ENCODE measurements at places on chromosomes 16 and 17.

DNA sequence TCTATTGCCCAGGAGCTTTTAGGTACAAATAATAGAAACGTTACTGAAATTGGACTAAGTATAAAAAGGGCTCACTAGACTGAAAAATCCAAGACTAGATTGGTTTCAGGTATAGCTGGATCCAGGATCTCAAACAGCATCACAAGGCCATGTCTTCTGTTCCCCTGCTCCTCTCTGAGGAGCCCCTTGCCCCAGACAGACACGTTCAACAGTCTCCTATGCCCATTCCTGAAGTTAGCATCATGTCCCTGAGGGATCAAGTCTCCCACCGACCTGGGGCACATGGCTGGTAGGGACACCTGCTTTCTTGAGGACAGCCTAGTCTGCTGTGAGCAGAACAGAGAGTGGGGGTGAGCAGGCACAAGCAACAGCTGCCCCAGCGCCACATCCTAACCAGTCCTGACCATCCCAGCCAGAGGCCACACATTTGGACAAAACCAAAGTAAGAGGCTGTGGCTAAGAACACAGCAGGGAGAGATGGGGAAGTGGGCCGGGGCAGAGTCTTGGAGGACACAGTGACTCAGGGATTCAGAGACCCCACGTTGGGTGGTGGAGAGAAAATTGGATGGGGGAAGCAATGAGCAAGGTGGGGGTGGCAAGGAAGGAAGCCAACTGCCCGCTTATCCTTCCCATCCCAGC lies 10.5 kb upstream of the MMP2 start:
- DNase-seq, result no peak

- DNase-seq, result no peak
Observed at GRCh38 chr16:873889-874288, 73.4 kb upstream of the GNG13 start.

DNA sequence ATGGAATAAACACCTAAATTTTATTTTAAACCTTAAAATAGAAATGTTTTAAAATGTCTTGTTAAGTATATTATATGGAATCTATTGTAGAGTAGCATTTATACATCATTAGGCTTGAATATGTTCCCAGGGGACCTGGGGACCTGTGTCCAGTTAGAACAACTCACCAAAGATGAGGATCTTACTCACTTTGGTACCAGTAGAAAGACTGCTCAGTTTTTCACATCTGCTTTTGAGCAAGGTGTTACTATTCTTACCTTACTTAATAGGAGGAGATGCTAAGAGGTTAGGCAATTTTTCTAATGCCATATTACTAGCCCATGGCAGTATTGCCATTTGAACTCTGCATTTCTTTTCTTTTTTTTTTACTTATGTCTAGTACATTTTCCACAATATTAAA lies 14.7 kb downstream of the STXBP4 start:
- DNase-seq, result no peak

DNA sequence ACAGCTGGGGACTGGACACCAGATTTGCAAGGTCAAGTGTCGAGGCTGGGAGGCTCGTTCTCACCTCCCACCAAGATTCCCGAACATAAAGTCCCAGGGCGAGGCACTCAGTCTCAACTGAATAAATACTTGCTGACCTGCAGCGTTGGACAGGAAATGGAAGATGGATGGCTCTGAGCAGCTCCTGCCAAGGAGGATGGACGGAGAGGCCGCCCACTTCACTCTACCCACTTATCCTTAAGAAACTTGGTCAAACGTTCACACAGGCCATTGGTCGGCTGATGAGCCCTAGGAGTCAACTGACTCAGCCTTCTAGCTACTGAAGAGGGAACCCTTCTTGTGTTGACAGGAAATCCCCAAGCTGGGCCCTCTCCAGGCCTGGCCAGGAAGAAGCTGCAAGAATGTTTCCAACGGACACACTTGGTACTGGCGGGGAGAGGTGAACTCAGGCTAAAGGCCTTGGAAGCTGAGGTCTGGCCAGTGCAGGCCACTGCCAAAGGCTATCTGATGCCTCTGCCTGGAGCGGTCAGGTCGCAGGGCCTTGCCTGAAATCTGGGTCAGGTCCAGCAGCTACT lies 50.0 kb downstream of the VAC14 start:
- DNase-seq, result no peak

GRCh38 chr17:81203136-81203535 lies 19.6 kb downstream of the CEP131 start:
- no peak for DNase-seq

GRCh38 chr17:64785011-64785421 lies 122.9 kb upstream of the SMURF2 start:
- DNase-seq, result no peak

- DNase-seq, result no peak
Observed at GRCh38 chr17:7336240-7337175, at the start of gene ACAP1. TSS of gene ACAP1 (plus strand) at chr17:7336529. CDS start at chr17:7336735, 206 bp downstream.

GRCh38 chr17:41065829-41066624 lies at the start of gene KRTAP2-4:
TSS of gene KRTAP2-4 (minus strand) at chr17:41065879. CDS start at chr17:41065845, 34 bp downstream.
- no peak for DNase-seq

DNA sequence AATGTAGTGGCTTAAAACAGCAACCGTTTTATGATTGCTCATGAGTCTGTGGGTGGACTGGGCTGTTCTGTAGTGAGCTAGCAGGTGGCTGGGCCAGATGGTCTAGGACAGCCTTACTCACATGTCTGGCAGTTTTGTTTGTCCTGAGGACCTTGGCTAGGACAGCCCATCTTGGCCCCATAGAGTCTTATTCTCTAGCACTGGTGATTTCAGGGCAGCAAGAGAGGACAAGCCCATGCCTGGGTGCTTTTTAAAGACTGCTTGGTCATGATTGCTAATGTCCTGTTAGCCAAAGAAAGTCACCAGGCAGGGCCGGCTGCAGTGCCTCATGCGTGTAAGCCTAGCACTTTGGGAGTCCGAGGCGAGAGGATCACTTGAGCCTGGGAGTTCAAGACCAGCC lies 139.8 kb downstream of the KATNIP start:
- DNase-seq, result no peak

DNA sequence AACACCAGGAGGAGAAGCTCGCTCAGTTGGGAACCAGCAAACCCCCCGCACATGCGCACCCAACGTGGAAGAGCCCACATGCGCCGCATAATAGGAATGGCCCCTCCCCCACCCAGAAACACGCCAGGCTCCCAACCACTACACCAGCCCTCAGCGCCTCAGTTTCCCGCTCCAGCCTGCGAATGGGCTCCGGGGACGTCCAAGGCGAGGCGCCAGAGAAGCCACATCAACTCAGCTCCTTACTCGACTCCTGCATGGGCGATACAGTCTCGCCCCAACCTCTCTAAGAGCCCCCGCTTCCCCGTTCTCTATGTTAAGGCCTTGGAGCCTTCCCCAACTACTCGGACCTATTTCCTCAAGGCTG lies 504 bp downstream of the SRSF1 start:
- DNase-seq, result peak; percentile 65

GRCh38 chr17:42112552-42113176 lies at the start of gene DHX58:
TSS of gene DHX58 (minus strand) at chr17:42112714. CDS start at chr17:42111892, 822 bp downstream.
- DNase-seq, result peak; percentile 51

DNA sequence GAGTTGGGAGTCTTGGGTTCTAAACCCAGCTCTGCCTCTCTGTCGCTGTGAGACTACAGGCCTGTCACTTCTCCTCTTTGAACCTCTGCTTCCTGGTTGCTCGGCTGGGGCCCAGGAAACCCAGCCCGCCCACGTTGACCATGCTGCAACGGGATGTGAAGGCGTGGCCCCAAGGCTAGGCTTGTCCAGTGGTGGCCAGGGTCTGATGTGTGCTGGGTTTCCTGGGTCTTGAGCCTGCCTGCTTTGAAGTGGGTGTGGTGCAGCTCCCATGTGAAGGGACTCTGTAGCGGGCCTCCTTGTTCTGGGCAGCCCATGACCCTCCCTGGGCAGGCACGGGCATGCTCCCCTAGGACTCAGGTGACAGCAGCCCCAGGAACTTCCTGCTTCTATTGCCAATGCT lies 82.3 kb downstream of the SDR42E1 start:
- no peak for DNase-seq

DNA sequence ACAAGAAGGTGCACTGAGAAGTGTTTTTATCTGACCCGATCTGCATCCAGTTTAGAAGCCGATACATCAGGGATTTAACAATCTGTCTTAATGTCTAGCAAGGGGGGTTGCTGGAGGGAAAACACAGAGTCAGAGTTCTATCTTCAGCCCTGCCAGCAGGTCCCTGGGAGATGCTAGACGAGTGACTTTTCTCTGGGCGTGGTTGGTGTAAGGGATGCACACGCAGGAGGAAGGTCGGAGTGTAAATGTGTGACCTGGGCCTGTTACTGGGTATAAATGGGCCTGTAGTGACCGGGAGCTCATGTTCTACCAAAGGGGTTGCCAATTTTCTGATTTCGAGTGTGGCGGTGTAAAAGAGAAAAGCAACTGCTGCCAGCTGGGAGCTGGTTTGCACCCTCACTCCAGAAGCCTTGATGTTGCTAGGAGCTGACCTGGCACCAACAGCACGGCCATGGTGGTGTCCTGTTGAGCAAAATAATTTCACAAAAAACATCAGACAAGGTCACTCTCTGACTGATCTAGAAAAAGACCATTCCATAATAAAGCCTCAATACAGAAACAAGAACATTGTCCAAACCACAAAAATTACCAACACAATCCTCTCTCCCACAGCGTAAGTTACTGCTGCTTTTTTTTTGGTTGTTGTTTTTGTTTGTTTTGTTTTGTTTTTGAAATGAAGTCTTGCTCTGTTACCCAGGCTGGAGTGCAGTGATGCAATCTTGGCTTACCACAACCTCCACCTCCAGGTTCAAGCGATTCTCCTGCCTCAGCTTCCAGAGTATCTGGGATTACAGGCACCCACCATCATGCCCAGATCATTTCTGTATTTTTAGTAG lies 1.3 kb upstream of the KCTD13 start:
- DNase-seq, result peak; percentile 60

GRCh38 chr16:12271006-12271405 lies 294.5 kb downstream of the SNX29 start:
- DNase-seq, result peak; percentile 35

GRCh38 chr16:10522966-10523365 lies 57.4 kb downstream of the EMP2 start:
- DNase-seq, result no peak

DNA sequence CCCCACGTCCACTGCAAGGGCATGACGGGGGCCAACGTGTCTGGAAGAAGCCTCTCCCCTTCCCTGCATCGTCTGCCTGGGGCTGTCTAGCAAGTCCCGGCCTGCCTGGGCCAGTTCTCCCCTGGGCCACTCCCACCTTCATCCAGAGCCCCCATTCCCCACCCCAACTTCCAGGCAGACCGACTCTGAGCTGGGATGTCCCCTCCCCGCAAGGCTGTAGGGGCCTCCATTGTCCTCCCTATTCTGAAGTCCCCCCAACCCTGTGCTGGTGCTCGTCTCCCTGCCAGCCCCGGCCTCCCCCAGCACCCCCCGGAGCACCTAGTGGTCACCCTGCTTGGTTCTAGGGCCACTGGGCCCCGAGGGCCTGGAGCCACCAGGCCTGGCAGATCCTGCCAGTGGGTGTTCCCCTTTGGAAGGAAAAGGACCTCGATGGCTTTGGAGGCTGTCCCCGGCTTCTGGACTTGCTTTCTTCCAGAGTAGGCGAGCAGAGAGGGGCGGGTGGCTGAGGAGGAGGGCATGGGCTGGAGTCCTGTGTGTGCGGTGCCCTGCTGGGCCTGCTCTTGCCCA lies 4.8 kb downstream of the GLIS2 start:
- no peak for DNase-seq

- DNase-seq, result no peak
Observed at GRCh38 chr16:66154801-66155200, 211.7 kb upstream of the CDH5 start.

DNA sequence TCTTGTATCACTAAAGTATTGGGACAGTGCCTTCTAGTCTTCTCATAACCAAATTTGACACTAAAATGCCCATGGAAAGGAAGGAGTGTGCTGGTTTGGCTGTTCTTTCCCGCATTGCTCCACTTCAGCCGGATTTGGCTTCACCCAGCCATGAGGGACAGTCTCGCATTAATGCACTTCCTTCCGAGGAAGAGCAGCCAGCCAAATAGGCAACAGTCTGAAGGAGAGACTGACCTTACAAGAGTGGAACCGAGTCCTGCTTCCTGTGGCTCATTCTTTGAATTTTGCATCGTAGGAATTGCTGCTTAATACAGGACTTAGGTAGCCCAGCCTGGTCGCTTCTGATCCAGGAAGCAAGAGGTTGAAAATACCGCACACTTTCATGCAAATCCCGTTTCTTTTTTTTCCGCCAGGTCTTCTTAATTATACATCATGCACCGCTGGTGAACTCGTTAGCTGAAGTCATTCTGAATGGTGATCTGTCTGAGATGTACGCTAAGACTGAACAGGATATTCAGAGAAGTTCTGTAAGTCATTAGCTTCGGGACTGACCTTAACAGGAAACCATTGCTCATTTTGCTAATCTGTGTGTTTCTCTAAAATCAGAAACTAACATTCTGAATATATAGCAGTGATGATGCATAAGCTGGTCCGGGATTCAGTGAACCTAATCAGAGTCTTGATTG lies 38.2 kb downstream of the CLEC16A start:
- no peak for DNase-seq

DNA sequence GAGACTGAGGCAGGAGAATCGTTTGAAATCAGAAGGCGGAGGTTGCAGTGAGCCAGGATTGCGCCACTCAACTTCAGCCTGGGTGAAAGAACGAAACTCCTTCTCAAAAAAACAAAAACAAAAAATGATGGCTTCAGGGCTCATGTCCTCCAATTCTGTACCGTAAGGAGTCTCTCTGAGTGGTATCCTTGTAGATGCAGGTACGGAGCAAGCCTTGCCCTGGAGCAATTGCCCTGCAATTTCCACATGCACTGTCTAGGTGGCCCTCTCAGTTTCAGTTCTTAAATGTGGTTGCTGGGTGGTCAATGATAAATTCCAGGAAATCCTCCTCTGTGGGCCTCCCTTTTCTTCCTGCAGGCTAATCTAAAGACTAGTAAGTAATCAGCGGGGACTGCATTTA lies 10.6 kb downstream of the TMEM238L start:
- no peak for DNase-seq

- no peak for DNase-seq
Observed at GRCh38 chr17:20172376-20172775, 163.2 kb downstream of the SPECC1 start.

- DNase-seq, result no peak
Observed at GRCh38 chr17:1150863-1151600, 28.7 kb downstream of the ABR start.

GRCh38 chr17:41811549-41812380 lies at the start of gene P3H4:
TSS of gene P3H4 (minus strand) at chr17:41811949. CDS start at chr17:41811915, 34 bp downstream.
- peak; percentile 73 for DNase-seq

- no peak for DNase-seq
Observed at GRCh38 chr17:16440901-16441629, 25.7 kb downstream of the TRPV2 start.

- no peak for DNase-seq
Observed at GRCh38 chr17:72587773-72588511, 467.1 kb downstream of the SOX9 start.
